ENCODE measurements at places on chromosomes 1 and 21. TPM values are rescaled to one million over a fixed set of nuclear protein-coding genes. Genes with fewer than 3 reads are reported as not detected.

Gene SPATA6
- total RNA-seq: 30.1 TPM

Gene SIM2
- total RNA-seq: 0.14 TPM

Gene KCND3
- total RNA-seq: 8.7 TPM

Gene UBE2G2
- 74.4 TPM for total RNA-seq

Gene CDK18
- total RNA-seq: 76.4 TPM

Gene CCDC27
- not detected for total RNA-seq

Gene CRYAA
- not detected for total RNA-seq

Gene NMNAT1
- 13.7 TPM for total RNA-seq

Gene OR2L5
- not detected for total RNA-seq

Gene RNF187
- total RNA-seq: 122 TPM

Gene SLC25A24
- 33.5 TPM for total RNA-seq

Gene RPL5
- total RNA-seq: 695 TPM

Gene SMCP
- total RNA-seq: not detected

Gene EDN2
- total RNA-seq: 0.83 TPM

Gene NPR1
- total RNA-seq: 8.8 TPM

Gene CALML6
- 0.32 TPM for total RNA-seq

Gene CFAP107
- total RNA-seq: not detected

DNA sequence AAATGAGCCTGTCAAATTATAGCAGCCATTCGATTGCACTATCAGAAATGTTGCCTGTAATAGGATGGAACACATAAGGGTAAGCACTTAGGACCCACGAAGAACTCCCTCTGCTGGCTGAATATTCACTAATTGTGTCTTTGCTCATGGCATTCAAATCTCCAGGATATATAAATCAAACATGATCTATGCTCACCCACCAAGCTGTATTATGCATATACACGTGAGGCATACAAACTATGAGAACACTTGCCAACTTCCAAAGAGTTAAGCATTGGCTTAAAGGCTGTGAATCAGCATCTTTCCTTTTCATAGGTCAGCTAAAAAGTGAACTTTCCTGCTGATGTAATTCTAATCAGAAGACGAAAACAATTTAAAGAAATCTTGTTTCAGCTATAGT is 34.5 kb downstream of the TMPRSS15 start:
- no peak for DNase-seq

DNA sequence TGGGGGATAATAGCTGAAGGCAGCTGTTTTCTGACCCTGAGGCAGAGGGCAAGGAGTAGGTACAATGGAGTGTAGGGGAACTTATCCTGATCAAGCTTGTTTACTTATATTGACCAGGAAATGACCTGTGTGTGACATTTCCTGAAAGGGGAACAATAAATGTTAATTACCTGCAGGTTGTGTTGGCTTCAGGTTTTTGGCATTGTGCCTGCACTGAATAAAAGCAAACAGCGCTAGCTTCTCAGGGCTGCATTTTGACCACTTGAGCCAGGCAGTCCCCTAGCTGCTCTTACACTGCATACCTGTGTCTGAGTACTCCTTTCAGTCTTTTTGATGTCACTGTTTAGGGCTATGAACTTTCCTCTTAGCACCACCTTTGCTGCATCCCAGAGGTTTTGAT is 40.6 kb downstream of the DRAM2 start:
- peak; percentile 31 for DNase-seq

DNA sequence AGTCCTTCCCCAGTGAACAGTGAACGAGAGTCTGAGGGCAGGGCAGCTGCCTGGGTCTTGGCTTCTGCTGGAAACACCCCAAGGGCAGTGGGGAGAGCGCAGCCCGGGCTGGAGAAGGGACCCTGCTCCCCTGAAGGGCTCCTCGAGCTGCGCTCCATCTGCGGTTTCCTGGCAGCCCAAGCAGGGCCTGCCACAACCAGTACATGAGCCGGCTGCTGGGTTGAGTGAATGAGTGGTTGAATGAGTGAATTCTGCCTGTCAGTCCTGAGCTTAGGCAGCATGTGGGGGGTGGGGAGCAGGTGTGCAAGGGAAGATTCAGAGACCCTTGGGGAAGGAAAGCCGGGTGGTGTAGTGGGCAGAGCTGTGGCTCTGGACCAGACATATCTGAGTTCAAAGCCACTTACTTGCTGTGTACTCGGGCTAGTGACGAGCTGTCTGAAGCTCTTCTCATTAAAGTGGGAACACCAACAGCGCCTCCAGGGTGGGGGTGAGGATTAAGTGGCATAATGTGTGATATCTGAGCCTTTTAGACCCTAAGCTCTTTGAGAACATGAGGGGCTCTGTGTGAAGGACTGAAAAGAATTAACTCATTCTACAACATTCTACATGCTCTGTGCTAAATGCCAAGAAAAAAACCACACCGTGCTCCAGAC is 3.7 kb downstream of the OPRD1 start:
- DNase-seq: no peak

DNA sequence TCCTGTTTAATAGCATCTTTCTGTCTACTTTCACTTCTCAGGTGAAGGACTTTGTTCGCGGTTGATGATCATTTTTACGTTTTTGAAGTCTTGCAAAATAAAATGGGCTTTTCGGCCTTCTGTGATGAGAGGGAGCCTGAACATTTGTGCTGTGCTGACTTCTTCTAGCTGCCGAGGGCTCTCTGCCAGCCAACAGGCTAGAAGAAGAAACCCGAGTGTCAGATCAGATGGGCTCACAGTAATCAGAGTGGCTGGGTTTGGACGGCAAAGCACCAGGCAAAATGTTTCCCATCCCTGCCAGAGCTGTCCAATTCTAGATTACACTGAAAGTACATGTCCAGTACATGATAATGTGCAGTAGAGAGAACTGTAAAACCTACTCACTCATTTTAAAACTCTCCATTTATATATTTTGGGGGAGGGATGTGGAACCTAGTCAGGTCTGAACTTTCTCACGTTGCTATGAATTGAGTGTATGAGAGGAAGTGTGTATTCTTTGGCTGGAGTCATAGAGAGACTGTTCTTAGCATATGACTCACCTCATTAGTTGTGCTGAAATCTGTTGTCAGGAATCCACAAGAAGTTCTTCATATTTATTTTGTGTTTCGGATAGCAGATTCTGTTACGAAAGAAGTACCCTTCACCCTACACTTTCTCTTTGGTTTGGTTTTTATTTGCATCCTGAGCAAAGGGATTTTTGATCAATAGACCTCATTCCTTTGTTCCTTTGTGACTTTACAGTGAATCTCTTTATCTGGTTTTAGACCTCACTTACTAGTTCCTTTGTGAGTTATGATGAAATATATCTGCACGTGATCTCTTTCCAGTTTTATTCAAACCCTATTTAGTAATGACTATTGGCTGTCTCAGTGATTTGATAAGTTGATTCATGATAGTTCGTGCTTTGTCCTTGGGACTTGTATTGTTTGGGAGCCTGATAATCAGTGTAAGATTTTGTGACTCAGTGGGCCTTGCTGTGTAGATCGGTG is 4.8 kb downstream of the ATP1A1 start:
- peak; percentile 64 for DNase-seq

GRCh38 chr1:228345201-228345930 is 61.3 kb downstream of the TRIM11 start:
- DNase-seq: no peak

DNA sequence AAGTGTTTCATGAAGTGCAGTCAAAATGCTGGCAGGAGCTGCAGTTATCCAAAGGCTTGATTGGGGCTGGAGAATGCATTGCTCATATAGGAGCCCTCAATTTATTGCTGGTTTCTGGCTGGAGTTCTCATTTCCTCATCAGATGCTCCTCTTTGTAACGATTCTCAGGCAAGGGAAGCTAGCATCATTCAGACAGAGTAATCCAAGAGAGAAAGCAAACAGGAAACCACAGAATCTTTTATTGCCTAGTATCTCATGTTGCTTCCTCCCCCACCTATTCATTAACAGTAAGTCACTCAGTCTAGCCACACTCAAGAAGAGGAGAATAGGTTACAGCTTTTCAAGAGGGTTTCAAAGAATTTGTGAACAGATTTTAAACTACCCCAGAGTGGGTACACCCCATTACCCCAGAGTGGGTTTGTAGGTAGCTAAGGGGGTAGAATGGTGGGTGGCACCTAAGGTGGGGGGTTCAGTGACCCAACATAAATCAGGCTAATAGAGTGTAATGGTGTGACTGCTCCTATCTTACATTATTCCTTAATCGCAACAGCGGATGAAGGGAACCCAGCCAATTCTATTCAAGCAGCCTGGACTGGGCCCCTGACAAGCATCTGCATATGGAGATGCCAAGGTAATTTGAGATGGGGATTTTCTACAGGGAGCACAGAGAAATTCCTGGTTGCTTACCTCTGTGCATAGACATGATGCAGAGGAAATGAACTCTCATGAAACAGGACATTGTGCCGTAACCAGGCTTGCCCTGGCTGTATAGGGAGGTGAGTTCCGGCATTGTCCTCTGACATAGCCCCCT is 67.1 kb downstream of the KCNJ15 start:
- DNase-seq: no peak

DNA sequence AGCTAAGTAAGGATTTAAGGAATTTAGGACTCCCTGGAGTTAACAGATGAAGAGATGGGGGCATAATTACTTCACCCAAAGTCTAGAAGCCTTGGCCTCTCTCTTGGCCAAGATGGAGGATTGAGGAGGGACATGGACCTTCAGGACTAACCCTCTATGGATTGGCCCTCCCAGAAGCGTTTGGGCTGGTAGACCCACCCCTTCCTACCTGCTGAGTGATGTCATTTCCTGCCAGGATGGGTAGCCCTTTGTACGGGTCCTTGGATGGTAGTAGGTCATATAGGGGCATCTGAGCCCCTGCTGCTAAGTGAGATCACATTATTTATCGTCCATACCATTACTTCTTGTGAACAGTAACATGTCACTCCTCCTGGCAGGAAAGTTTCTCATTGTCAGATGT is 17.7 kb downstream of the LURAP1 start:
- DNase-seq: no peak

DNA sequence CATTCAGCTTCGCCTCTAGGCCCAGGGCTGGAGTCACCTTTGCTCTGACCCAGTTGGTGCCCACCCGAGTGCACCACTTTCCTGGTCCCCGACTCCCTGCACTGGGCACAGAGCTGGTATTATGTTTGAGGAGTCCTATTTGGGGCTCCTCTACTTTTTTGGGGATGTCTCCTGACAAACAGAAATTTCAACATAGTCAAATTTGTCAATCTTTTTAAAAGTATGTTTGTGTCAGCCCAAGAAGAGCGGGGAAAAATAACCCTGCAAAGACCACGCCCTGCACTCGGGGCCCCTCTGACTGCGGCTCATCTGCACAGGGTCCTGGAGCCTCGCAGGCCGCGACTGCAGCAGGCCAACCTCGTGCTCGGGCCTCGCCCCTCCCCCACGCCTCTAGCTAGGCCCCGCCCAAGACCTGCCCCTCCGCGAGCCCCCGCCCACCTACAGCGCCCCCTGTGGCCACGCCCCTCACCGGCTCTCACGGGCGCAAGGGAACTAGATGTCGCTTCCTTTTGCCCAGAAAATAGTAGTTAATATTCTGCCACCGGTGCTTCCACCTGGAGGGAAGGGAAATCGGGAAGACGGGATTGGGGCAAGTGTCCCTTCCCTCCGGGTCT is 11.4 kb downstream of the FAM229A start:
- no peak for DNase-seq

DNA sequence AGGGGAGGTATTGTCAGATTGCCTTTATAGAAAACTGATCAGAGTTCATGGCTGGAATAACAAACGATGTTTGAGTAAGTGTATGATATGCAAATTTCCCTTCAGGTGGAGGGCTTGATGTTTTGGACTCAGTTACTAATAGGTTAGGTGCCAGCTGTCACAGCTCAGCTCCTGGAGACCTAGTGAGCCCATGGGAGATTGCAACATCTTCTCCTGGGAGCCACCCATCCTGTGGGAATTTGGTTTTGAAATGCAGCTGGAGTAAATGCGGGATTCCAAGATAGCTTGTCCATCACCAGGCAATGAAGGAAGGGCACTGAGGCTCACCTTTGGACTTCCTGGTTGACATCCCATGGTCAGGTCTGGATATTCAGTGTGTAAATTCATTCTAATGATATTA is 211.4 kb upstream of the NRIP1 start:
- no peak for DNase-seq

GRCh38 chr1:44609768-44610526 is 64.3 kb downstream of the TMEM53 start:
- no peak for DNase-seq

- DNase-seq: no peak
Observed at GRCh38 chr1:244113532-244114320, 62.6 kb downstream of the ZBTB18 start.

DNA sequence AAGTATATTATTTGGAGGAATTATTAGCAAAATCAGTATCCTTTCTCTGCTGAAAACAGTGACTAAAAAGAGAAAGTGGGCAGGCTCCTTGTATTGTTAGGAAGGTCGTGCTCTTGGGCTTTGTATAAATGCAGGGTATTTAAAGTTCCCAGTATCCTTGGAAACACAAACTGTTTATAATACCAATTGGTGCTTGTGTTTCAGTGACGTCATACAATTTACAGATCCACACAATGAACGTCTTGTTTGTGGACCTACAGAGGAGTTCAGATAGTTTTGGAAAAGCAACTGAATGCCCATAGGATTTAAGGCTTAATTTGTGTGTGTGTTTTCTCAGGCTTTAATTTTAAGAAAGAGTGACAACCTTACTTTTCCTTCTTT is 168.2 kb downstream of the RASAL2 start:
- no peak for DNase-seq

DNA sequence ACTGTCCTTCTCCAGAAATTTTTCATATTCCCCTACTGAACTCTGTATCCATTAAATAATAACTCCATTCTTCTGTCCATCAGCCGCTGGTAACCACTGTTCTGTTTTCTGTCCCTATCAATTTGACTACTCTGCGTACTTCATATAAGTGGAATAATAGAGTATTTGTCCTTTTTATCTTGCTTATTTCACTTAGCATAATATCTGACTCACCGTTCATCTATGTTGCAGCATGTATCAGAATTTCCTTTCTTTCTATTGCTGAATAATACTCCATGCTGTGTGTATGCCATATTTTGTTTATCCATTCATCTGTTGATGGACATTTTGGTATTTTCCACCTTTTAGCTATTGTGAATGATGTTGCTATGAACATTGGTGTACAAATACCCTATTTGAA is 71.9 kb downstream of the CEP350 start:
- DNase-seq: no peak

- no peak for DNase-seq
Observed at GRCh38 chr1:56625819-56626440, 19.2 kb upstream of the PRKAA2 start.

GRCh38 chr1:150257624-150258585 is at the start of gene CA14:
TSS of gene CA14 (plus strand) at chr1:150257774. CDS start at chr1:150258129, 355 bp downstream.
- no peak for DNase-seq

GRCh38 chr21:41411449-41412089 is 14.5 kb upstream of the MX1 start:
- DNase-seq: no peak

- no peak for DNase-seq
Observed at GRCh38 chr1:234535218-234535617, 56.2 kb upstream of the TARBP1 start.

DNA sequence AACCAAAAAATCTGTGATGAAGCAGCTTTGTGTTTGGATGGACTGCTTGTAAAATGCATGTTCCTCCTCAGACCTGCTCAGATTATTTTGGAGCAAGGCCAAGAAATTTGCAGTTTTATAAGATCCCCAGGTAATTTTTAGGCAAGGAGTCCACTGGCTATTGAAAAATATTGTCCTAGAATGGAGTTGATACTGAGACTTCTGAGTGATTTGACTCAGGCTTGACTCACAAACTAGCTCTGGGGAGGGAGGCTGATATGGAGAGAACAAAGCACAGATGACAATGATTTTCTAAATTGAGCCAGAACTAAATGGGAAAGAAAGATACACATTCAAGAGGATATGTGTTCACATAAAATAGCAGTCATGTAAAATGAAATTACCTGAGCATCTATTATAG is 36.7 kb downstream of the AGL start:
- no peak for DNase-seq

- no peak for DNase-seq
Observed at GRCh38 chr1:243482141-243483022, 226.5 kb downstream of the SDCCAG8 start.

Data from mucosa of gallbladder (tissue), 1 donor.